ENCODE measurements at places on chromosomes 3 and 15.

GRCh38 chr3:194487289-194488054 is 670 bp upstream of the ATP13A3 start:
- no peak for DNase-seq

DNA sequence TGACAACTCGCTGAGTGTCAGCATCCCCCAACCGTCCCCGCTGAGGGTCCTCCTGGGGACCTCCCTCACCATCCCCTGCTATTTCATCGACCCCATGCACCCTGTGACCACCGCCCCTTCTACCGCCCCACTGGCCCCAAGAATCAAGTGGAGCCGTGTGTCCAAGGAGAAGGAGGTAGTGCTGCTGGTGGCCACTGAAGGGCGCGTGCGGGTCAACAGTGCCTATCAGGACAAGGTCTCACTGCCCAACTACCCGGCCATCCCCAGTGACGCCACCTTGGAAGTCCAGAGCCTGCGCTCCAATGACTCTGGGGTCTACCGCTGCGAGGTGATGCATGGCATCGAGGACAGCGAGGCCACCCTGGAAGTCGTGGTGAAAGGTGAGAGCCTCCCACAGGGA is 35.4 kb downstream of the ACAN start:
- DNase-seq: no peak

- DNase-seq: no peak
Observed at GRCh38 chr15:52421029-52421428, 107.7 kb downstream of the MYO5A start.

DNA sequence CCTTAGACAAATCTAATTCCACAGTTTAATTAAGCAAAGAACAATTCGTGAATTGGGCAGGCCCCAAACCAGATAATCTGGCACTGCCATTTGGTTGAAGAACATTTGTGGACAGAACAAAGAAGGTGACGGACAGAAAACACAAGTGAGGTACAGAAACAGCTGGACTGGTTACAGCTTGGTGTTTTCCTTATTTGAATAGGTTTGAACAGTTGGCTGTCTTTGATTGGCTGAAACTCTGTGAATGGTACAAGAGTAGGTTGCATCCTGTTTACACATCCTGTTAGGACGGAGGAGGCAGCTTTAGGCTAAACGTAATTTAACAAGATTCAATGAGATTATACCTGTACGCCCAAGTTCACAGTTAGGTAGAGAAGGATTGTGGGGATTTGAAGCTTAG is 114.4 kb downstream of the LPP start:
- DNase-seq: no peak

DNA sequence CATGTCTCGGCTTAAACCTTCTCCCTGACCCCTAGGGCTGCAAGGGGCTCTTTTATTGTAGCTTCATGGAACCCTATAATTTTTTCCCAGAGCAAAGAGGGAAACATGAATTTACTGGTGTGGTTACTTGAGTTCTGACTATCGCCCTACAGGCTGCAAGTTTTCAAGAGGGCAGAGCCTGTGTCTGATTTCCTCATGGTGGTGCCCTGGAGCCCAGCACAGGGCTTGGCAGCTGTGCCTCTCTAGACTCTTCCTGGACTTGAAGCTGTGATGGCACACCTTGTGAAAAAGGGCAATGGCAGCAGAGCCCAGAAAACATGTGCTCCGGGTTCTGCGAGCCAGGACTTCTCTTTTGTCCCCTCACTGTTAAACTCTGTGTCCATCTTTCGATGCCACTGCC is 34.2 kb upstream of the TF start:
- no peak for DNase-seq

GRCh38 chr3:58520403-58521335 is 16.3 kb downstream of the ACOX2 start:
- DNase-seq: no peak

GRCh38 chr3:45204136-45204535 is 22.0 kb downstream of the TMEM158 start:
- DNase-seq: peak; percentile 14

DNA sequence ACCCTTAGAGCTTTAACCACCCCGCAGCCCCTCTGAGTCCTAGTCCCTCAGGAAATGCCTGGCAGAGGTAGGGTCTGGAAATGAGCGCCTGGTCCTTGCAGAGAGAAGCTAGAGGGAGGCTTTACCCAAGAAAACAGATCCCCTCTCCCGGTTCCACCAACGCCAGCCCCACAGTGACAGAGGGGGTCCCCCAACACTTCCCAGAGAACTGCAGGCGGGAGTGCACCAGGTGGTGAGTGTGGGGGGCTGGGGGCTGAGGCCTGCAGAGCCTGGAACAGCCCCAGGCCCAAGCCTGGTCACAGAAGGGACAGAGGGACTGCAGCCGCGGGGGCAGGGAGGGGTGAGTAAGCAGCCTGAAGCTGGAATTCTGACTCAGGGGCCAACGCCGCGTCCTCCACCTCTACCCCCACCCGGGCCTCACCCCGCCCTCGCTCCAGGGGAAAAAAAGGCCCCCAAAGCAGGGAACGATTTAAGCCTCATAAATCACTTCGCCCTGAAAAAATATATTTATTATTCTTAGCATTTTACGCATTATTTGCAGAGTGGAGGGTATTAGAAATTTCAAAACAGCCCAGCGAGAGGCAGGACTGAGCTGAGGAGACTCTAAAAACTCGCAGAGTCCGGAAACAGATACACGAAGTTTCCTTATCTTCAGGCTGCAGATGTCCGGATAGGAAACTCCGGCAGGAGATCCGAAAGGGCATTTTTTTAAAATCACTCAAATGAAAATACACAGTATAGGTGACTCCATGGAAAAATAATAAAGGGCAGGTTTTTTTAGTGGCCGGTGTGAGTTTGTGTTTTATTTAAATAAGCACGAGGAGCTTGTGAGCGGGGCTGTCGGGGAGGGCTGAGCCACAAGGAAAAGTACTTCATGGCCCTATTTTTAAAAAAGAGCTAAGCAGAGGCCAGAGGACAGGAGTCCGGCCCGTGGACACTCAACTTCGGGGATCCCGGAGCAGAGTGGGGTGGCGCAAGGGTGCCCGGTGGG is 10.0 kb downstream of the GATA2 start:
- DNase-seq: peak; percentile 74

GRCh38 chr3:44510000-44510368 is 32.5 kb upstream of the ZNF445 start:
- DNase-seq: no peak

DNA sequence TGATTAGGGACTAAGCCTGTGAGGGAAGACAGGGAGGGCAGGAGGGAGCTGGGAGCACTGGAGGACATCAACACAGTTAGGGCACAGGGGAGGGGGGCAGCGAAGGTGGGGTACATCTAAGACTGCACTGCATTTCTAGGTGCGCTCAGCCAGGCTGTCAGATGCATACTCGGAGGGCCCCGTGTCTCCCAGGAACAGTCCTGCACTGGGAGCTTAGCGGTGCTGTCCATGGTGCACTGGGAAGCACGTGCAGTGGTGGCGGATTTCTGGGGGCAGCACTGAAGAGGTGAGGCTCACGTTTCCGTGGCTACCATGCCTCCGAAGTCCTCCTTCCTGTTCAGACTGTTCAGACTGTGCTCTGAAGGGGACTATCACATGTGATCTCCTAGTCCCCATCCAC is 54.4 kb downstream of the ROPN1B start:
- DNase-seq: no peak

GRCh38 chr3:123757281-123757940 is 126.7 kb downstream of the MYLK start:
- DNase-seq: peak; percentile 46

GRCh38 chr3:42539871-42540714 is 37.6 kb downstream of the VIPR1 start:
- no peak for DNase-seq

- no peak for DNase-seq
Observed at GRCh38 chr3:30670292-30670691, 63.9 kb downstream of the TGFBR2 start.

DNA sequence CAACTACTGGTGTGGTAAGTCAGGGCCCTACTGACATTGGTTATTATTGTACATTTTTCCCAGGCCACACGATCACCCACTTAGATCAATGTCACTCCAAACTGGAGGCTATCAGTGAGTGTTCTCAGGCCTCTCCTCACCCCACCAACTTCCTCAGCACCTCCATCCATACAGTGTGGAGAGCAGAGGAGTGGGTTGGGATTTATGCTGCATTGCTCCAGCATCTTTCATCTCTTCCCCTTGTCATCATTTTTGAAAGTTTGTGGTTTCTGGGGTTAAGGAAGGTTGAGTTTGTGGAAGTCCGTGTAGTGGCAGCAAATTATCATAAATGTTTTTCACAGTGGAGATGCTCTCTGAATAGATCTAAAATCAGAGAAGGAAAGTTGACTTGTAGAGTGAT is 60.2 kb downstream of the TLNRD1 start:
- DNase-seq: no peak

DNA sequence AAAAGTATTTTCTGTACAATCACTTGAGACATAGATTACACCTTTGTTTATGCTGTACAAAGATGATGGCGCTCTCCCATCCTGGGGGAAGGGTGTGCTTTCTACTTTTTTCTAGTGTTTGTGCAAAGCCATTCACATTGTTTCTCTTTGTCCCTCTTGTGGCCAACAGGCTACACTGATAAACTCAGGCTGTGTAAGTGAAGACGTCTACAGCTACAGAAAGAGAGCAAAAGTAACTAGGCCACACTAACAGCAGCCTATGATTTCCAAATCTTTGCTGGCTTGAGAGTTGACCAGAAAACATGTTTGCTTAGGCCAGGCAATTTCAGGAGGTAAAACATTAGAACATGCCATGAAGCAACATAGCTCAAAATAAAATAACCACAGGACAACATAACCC is 75.1 kb downstream of the FOXB1 start:
- DNase-seq: no peak

DNA sequence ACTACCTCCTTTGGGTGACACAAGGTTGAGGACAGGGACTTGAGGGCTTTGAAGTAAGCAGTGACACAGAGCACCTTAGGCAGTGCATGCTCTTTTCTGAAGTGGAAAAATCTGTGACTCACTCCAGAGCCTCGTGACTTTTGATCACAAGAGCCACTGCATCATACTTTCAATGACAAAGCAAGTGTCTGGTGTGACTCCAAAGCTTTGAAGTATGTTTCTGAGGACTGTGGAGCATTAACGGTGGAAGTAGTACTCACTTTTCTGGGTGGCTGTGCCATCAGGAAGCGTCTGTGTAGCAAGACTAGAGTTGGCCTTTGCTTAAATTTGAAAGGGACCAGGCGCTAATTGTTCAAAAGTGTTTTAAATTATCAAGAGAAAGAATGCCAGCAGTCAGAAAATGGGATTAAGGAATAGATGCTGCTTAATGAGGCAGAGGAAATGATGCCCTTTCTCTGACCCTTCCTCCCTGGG is 210.7 kb upstream of the TRIM42 start:
- DNase-seq: peak; percentile 15

DNA sequence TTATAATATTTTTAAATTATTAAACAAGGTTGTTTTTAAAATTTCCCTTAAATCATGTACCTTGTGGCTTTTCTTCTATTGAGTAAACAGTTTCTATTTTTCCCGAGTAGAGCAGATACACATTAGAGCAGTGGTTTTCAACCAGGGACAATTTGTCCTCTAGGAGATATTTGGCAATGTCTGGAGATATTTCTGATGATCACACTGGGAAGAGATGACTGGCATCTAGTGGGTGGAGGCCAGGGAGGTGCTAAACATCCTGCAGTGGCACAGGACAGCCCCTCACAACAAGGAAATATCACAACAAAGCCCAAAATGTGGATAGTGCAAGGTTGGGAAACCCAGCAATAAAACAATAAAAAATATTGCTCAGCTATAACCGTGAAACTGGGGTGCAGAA is 113.0 kb upstream of the PTPRG start:
- no peak for DNase-seq
